ENCODE measurements at places on chromosomes 3 and 15.

DNA sequence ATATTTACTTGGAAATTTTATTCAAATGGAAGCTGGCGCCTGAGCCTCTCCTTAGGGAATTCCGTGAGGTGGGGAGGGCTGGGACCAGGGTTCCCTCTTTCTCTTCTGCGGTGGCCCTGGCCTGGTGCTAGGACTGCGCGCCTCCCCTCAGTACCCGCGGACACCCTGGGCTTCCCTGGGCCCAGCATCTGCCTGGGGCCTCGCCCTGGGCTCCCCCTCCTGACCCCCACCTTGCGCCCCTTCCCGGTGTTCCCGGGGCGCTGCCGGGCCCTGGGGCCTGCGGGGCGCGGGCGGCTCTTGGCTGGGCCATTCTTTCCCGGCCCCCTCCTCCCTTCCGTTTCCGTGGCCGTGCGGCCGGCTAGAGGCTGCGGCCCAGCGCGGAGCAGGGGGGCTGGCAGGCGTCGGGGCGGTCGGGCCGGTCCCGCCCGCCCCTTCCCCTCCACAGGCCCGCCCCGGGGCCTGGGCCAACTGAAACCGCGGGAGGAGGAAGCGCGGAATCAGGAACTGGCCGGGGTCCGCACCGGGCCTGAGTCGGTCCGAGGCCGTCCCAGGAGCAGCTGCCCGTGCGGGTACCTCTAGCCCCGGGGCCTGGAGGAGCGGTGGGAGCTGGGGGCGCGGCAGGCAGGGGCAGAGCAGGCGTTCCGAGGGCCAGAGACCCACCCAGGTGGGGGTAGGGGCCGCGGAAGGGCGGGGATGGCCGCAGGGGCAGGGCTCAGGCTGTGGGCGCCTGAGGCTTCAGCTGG is at the start of gene FES:
FES (plus strand) TSS at position 529 of the 743 bp plus-strand sequence. CDS start 542 bp downstream, outside the sequence.
- peak; percentile 87 for DNase-seq

DNA sequence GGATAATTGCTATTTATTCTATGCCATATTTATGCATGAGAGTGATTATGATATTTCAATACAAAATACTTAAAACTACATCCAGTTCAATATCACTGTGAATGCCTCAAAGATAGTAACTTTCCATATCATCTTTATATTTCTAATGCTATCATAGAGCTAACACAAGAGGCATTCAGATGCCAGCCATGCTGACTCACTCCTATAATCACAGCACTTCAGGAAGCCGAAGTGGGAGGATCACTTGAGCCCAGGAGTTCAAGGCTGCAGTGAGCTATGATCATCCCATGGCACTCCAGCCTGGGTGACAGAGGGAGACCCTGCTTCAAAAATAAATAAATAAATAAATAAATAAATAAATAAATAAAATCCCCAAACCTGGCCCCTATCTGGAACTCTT is 498.7 kb downstream of the EPHA3 start:
- no peak for DNase-seq

DNA sequence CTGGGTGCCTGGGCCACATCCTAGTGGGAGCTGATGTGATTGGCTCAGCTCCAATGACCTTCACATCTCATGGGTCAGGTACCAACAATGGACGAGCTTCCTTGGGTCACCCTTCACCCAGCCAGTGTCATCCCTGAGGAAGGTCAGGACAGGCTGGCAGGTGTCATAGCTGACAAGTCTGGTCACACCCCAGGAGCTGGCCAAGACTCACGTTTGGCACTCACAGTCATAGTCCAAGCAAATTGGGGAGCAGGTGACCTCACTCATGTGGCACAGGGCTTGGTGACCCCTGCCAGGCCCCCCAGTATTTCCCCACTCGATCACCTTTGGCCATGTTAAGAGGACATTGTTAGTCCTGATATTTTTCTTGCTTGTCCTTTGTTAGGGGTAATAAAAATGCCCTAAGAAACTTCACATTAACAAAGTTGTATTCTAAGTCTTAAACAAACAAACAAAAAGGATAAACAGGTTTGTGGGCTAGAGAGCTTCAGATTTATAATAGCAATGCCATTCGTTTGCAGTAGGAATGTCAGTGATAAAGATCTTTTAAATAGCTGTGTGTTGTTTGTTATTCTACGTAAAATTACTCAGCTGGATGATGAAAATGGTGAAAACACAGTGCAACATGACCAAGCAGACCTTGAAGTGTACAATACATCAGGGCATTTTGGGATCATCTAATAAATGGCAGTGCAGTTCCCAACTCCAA is 79.5 kb upstream of the POMGNT2 start:
- DNase-seq: no peak

DNA sequence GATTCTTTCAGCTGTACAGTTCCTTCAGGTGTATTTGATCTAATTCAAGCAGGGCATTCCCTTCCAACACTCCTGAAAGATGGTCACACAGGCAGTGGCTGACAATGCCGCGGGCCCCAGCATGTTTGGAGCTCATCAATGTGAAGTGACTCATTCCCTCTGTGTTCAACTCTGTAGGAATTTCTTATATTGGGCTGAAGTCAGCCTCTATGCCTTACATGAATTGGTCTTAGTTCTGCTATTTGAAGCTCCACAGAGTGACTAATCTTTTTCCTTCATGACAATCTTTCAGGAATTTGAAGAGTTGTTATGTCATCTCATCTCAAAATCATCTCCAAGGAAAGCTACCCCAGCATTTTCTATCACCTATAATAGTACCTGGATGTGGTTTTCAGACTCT is 142.5 kb upstream of the C2CD4B start:
- no peak for DNase-seq

GRCh38 chr3:157667493-157667892 is 164.3 kb upstream of the VEPH1 start:
- no peak for DNase-seq

DNA sequence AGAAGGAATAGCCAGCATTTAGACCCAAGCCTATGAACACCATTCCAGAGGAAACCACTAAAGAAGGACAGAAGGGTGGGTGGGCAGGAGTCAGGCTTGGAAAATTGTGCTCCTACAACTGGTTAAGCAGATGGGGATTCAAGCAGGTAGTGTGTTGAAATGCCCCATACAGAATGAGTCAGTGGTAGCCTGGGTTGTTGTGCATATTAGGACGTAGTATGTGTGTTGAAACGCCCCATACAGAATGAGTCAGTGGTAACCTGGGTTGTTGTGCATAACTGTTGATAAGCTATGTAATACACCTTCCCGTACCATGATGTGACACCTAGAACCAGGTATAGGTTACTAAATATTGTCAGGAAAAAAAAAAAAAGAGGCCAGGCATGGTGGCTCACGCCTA is 34.0 kb downstream of the MINDY4B start:
- no peak for DNase-seq

GRCh38 chr3:13021141-13022114 is 51.8 kb downstream of the IQSEC1 start:
- no peak for DNase-seq

DNA sequence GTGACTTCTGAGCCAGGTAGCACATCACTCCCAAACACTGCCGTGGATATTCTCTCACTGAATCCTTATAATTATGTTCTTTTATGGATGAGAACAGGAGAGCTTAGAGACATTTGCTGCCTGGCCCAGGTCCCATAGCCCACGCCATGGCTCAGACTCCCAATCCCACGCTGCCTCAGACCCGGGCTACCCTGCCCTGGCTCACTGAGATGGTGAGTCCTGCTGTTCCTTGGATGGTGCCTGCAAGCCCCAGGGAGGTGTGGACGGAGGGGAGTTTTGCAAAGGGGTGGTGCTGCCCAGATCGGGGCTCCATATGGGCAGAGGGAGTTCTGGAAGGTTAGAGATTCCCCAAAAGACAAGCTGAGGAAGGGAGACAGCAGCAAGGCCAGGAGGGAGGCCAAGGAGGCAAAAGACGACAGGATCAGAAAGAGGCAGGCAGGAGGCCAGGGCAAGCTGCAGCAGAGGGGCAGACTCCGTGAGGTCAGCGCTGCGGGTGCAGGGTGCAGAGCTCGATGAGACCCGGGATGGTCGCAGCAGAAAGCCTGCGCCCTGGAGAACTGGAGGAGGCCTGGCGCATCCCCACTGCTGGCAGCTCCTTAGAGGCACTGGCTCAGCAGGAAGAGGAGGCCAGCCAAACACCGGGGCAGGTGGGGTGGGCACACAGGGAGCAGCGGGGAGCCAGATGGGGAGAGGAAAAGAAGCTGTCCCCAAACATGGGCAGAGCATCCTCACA is 95.7 kb upstream of the ALDH1A3 start:
- DNase-seq: peak; percentile 33

DNA sequence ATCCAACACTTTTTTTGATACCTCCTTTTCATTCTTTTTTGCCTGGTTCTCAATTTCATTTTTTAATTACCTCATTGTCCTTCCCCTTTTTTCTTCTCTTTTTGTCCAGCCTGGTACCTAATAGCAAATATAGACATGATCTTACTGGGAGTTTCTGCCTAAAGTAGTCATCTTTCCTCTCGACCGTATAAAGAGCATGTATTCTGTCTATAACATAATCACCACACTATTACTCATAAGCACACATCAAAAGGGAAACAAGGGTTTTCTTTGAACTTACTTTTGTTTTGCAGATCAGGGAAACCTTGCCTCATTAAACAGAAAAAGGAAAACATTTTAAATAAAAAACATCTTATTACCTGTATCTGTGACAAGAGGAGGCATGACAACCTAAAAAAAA is 33.0 kb downstream of the FAM98B start:
- no peak for DNase-seq

DNA sequence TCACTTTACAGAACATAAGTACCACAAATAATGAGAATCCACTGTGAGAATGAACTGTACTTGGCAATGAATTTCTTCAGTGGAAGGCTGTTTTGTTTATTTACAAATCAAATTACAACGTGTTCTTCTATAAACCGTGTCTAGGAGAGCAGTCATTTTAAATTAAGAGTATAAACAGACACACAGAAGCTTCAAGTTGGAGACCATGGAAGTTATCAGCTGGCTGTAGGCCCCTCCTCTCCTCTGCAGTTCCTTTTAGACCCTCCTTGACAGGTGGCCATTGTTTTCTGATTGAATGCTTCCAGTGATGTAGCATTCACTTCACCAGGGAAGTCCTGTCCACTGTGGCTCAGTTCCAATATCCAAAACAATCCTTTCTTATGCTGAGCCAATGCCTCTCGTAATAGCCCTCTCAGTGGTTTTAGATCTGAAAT is 7.3 kb upstream of the MAPK6 start:
- no peak for DNase-seq

- no peak for DNase-seq
These were observed 316.8 kb upstream of the CTDSPL start for GRCh38 chr3:37544869-37545352.

GRCh38 chr15:58062983-58063382 is 2.5 kb downstream of the ALDH1A2 start:
- no peak for DNase-seq

Measured in suprapubic skin (tissue), 4 donors.